ENCODE measurements at places on chromosomes 5 and 9.

DNA sequence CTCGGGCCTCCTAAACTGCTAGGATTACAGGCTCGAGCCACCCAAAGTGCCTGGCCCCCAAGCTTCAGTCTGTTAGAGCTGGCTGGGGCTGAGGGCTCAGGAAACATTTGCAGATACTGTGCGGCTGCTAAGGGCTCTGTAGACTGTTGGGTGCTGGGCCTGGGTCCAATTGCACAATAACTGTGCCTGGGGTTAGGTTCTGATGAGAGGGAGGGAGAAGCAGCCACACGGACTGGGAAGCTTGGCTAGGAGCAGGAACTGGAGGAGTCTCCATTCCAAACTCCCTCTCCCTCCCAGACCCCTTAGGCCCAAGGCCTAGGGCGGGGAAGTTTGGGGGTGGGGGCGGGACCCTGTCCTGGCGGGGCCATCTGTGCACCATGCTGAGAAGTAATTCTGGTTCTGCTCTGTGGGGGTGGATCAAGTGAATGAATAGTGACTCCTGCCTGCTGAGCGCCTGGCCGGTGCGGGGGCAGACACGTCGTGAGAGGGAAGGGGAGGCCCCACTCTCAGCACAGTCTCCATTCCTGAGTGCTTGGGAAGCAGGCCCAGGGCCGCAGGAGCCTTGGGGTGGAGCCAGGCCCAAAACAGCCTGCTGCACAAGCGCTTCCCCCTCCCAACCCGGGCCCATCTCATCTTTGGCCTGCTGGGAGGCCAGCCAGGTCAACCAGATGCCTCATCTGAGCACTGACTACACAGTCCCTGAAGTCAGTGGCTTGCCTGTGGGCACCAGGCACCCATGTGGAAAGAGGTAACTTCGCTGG, 1.5 kb downstream of the ASS1 start:
- DNase-seq, result peak; percentile 88

DNA sequence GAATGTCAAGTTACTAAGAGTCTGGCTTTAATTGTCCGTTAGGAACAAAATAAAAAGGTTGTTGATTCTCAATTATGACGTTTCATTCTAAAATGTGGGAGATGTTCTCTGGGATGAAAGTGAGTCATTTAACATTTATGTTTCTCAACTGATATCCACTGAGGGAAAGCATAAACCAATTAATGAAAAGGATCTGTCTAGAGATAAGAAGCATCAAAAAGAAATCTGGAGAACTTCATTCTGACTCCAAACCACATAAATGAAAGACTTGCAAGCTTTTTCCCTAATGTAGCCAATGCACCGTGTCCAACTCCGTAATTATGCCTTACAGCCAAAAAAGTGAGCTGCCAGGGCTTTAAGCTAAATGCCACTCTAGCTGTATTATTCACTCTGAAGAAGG, 654.2 kb downstream of the TLE1 start:
- peak; percentile 27 for DNase-seq

- no peak for DNase-seq
Measured at GRCh38 chr5:177328545-177329231, 17.0 kb upstream of the MXD3 start.

DNA sequence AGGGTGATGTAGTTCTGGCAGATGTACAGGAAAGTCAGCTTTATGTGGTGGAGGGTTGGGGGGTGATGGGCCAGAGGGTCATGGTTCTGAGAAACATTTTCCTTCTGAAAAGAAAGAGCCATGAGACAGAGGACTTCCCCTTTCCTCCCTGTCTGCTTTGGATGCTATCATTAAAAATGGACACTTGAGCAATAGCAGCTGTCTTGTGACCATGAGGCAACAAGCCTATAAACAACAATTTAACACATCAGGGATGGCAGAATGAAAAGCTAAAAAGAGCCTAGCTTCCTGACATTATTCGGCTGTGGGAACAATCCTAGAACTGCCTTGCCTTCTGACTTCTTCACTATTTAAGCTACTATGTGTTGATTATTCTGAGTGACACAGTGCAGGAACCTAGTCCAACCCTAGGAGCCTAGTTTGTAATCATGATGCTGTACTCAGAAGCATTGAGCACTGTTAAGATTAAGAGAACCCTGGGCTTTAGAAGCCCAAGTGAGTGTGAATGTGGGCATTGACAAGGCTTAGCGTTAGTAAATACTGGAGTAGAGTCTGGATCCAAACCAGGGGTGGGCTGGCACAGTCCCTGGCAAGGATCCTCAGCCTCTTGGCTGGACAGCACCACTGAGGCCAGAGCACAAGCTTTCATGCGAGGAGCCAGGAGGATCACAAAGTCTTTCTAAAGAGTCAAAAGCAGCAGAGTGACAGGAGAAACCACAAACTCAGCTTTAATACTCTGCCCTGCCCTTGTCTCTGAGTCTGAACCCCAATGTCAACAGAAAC, 178.5 kb upstream of the EGFLAM start:
- DNase-seq, result no peak

DNA sequence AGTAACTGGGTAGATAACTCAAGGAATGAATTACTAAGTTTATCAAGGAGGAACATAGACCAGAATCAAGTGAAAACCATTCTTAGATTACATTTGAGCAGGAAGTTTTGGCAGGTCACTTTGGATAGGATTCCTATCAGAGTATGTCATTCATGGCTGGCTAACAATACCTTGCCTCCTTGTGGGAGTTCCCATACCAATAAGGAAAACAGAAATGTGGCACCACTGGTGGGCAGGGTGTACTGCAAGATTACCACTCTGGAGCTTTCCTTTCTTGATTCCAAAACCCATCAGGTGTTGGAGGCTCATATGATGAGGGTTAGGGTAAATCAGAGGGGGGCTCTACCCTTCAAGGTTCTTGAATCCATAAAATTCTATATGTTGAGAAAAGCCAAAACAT, 18.6 kb upstream of the SPATA31D1 start:
- DNase-seq, result peak; percentile 4

DNA sequence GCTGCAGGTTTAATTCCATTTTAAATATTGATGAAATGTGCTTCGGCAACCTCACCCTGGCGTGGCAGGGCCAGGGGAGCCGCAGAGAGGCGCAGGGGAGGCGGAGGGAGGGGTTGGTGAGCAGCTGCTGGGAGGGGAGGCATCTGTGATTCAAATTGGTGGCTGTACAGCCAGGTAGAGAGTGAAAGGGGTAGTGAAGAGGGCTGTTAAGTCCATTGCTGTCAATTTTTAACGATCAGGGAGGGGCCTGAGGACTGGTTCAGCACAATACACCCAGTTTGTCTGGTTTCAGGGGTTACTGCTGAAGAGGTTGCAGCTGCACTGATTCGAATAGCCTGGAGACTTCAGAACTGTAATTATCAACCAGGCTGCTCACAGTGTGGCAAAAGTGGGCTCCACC, 31.3 kb downstream of the LHX6 start:
- DNase-seq, result no peak
